ENCODE measurements at places on chromosomes 1 and 21. TPM values are rescaled to one million over a fixed set of nuclear protein-coding genes. Genes with fewer than 3 reads are reported as not detected.

The ADAMTS4 gene
- 0.66 TPM for total RNA-seq

The OR2M3 gene
- total RNA-seq: not detected

The TEX35 gene
- not detected for total RNA-seq

The MAP3K21 gene
- 1.6 TPM for total RNA-seq

The TFF1 gene
- not detected for total RNA-seq

DNA sequence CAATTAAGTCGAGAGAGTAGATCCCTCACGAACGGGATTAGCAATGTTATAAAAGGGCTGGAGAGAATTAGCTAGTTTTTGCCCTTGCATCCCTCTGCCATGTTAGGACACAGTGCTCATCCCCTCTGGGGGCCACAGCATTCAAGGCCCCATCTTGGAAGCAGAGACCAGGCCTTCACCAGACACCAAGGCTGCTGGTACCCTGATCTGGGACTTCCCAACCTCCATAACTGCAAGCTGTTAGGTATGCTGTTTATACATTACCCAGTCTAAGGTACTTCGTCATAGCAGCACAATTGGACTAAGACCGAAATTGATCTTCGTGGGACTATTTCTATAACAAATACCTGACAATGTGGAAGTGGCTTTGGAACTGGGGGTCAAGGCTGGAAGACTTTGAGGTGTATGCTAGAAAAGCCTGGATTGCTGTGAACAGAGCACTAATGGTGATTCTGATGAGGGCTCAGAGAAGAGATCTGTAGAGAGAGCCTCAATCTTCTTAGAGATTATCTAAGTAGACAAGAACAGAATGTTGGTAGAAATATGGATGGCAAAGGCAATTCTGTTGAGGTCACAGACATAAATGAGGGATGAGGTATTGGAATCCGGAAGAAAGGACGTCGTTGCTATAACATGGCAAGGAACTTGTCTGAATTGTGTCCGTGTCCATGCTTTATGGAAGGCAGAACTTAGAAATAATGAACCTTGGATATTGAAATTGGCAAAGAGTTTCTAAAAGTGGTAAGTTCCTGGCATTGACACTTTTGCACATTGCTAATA, 83.8 kb upstream of the KIF26B start:
- no peak for DNase-seq

GRCh38 chr1:93771843-93772242, 90.2 kb upstream of the BCAR3 start:
- DNase-seq: no peak

- no peak for DNase-seq
Measured at GRCh38 chr1:216894494-216894893, 171.3 kb upstream of the ESRRG start.

GRCh38 chr1:210506689-210507088, 178.0 kb downstream of the HHAT start:
- no peak for DNase-seq

DNA sequence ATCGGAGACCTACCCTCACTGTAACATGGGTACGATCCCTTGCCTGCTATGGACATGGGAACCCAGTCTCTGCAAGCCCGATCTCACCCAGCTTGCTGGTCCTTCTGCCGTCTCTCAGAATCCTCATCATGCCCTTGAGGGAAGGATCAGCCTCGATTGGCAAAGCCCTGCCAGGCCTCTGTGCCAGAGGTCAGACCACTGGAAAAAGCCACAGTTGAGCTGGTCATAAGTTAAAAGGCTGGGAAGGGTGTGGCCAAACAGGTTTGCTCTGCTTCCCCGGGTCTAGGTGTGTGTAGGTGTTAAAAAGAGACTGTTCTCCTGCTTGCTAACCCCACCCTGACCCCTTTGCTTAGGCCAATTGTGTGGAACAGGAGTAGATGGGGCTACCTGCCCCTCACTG, 19.5 kb upstream of the PADI3 start:
- no peak for DNase-seq

- no peak for DNase-seq
Measured at GRCh38 chr21:16427587-16428087, 697.9 kb downstream of the USP25 start.

DNA sequence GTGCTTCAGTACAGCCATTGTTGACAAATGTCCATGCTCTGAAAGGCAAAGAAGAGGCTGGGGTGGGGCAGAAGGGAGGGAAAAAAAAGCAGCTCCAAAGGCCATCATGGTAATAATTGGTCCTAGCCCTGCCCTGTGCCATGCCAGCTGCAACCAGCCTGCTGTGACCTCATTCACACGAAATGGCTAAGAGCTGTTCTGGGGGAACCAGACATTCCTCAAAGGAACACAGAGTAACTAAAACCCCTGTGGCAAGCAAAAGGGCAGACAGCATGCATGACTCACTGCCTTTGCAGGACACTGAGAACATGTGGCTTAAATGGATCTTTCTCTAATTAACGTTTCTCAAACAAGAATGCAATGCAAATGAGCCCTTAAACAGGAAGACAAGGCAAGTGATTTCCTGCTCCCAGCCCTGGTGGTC, 42.3 kb downstream of the STYXL2 start:
- no peak for DNase-seq

DNA sequence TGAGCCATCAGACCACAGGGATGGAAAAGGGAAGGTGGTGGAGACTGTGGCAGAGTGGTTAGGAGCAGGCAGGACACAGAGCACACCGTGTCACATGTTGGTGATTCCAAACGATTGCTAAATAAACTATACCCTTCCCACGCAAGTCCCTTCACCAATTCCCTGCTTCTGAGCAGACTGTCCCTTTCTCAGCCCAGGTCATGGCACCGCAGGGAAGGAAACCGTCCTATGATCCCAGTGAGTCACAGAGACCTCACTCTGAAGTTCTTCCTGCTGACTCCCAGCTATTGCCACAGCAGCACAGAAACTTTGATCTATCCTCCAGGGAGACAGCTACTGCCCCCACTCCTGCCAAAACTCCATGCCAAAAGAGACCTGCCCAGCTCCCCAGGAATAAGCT, 19.2 kb downstream of the RIMS3 start:
- no peak for DNase-seq

GRCh38 chr1:203121186-203122015, 6.1 kb upstream of the ADORA1 start:
- no peak for DNase-seq

GRCh38 chr1:211734359-211734758, 58.9 kb upstream of the NEK2 start:
- no peak for DNase-seq

GRCh38 chr1:226128487-226129075, 58.0 kb downstream of the ACBD3 start:
- DNase-seq: no peak

DNA sequence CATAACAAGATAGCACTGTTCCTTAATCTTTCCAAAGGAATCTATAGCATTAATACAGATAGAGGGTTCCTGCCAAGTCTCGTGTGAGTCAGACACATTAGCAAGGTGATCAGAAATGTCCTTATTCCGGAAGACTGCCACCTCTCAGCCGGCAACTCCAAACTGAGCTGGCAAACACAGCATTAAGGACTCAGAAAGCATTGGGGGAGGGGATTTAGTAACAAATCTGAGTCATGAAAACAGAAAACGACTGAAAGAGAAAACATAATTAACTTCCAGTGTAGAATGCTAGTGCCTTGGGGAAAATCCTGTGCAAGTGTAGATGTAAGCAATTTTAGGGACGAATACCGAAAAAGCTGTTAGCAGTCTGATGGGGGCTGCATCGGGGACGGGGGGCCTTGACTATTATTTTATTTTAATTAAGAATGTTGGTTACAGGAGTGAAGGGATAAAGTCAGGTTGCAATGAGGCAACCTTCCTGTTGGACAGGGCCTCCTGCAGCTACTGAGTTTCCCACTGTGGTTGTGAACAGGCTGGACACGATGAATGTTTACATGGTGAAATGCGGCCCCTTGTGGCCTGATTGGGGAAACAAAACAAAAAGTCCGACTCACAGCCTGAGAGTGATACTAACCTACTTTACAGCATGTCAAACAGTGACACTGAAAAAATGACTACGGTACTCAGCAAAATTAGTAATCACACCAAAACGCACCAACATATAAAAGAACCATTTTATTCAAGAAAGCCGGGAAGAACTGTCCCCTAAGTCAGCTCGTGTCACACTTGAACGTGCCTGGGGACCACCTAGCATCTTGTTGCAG, 20.7 kb downstream of the MIS18A start:
- peak; percentile 78 for DNase-seq

Data from activated CD4-positive, alpha-beta T cell treated with anti-CD3 and anti-CD28 coated beads, Interleukin-2, amount 10 ng/mL, durations not matched to agents 24 days and 14 days (primary cell).